ENCODE measurements at places on chromosomes 4 and X.
A peak's percentile ranks its signal among the peaks of the same experiment; 100 is the strongest.

- DNase-seq: no peak
These were observed 108.0 kb downstream of the LRBA start for GRCh38 chr4:150906987-150907633.

DNA sequence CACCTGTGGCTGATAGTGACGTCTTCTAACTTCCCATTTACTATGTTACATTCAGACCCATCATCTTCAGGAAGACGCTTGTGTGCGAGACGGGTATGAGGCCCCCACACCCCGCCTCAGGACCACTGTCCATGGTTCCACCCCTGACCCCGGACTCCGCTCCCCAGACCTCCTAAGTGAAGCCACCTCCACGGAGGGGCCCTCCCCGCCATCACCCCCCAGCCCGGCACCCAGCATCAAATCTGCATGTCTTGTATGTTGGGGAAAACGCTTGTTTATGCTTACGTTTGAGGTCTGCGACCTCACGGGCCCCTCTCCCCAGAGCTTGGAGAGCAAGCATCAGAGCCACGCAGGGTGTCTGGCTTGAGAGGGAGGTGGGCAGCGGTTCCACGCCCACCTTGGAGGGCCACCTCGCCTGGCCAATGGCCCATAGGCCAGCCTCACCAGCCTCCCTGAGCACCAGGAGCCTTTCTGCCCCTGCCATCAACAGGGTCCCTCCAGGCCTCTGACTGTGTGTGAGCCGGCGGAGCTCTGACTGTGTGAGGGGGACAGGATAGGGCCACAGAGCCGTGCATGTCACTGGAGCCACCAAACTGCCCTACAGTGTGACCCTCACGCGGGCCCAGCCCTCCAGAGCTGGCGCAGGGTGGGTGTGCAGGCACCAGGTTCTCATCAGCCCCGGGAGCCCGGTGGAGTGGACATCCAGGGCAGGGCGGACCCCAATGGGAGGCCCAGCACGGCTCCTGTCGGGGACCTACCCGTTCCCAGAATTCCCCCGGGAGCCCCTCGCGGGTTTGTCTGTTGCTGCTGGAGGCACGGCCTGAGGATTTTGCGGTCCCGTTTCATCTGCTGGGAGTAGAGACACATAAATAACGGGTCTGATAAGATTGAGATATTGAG is 88.4 kb upstream of the NKX1-1 start:
- DNase-seq: no peak

DNA sequence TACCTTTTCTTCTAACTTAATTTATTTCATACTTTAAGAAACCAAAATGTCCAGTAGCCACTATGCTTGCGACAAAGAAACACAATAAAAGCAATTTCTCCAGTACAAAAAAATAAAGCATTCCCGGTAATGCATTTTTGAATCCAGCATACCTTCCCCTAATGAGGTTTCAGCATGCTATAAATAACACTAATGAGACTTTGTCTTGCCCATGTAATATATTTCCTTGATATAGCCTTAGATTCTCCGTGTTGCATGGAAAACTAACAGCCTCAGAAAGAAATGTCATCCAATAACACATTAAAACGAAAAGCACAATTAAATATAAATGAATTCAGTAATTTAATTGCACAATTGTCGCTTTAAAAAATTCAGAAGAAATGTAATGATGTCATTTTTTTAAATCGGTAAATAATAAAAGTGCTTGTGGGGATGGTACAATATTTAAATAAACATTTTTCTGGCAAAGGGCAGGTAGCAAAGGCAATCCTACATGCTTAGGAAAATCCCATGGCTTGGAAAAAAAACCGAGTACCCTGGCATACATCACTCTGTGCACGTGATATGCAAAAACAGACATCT is 225.2 kb upstream of the PPARGC1A start:
- no peak for DNase-seq

DNA sequence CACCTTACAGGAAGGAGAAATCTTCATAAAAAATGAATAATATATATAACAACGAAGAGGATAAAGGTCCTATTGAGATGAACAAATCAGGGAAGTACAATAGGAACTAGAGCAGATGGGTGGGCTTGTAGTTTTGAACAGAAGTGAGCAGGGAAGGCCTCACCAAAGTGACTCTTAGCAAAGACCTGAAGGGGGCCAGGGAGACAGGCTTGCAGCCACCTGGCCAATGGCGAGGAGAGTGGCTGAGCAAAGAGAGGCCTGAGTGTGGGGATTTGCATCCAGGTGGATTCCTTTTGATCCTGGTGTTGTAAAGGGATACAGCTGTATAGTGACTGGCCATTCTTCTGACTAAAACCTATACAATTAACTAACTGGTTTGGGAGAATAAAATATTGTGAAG is 354.1 kb downstream of the CAMK2D start:
- no peak for DNase-seq

DNA sequence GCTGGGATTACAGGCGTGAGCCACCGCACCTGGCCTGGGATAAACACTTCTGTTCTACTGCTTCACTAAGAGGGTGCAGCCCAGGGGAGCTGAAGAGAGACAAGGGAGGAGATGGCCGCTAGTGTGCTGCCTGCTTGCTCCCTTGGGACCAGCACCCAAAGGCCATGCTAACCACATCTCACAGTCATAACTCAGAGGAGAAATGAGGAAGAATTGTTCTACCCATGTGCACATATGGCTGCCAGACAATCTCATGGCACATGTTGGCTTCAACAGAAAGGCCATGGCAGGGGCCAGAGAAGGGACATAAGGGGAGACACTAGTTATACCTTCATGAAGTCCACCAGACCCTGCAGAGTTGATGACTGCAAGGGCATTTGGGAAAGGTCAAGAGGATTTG is 22.4 kb downstream of the CLDN22 start:
- no peak for DNase-seq

GRCh38 chr4:7247521-7247920 is 55.2 kb downstream of the SORCS2 start:
- no peak for DNase-seq

DNA sequence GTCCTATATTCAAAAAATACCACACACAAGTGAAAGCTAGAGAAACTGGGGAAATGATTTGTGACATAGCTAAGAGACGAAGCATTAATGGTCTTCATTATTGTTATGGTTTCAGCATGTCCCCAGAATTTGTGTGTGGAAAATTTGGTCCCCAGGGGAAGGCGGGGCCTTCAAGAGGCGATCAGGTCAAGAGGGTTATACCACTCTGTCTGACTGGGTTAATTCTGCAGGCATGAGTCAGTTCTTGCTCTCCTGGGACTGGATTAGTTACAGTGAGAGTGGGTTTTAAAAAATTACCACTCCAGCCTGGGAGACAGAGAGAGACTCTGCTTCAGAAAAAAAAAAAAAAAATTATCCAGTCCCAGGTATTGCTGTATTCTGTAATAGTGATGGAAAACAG is 2.1 kb upstream of the MTNR1A start:
- peak; percentile 71 for DNase-seq

DNA sequence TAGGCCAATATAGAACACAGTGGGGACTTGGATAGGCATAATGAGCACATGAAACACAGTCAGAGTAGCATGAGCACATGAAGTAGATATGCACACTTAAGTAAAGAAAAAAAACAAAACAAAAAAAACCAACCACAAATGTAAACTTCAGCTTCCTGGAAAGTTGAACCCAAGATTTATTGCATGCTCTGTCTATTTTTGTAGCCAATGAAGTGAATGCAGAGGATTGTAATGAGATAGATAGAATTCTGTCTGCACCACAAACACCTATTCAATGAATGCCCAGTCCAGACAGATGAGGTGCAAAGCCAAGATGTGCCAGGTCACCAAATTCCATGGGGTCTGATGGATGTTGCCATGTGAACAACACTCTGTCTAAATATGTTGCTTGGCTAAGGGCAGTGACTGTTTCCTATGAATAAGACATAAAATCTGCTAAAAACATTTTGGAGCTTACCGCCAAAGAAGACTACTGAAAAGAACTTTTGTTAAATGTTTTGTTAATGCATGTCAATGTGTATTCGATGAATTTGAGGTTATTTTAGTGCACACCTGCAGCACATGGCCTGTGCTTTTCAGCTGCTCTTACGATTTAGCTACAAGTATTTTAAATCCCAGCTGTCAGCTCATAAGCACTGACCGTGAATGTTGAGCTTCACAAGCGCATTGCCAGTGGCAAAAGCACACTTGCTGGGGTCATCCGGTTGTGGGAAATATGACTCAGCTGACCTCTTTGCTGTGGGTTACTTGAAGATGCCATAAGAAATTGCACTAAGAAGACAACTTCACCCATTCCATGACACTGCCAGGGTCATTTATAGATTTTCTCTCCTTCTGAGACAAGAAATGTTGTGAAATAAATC is 374.8 kb upstream of the GNPDA2 start:
- DNase-seq: no peak

GRCh38 chrX:20252381-20253231 is 14.1 kb downstream of the RPS6KA3 start:
- DNase-seq: peak; percentile 45

DNA sequence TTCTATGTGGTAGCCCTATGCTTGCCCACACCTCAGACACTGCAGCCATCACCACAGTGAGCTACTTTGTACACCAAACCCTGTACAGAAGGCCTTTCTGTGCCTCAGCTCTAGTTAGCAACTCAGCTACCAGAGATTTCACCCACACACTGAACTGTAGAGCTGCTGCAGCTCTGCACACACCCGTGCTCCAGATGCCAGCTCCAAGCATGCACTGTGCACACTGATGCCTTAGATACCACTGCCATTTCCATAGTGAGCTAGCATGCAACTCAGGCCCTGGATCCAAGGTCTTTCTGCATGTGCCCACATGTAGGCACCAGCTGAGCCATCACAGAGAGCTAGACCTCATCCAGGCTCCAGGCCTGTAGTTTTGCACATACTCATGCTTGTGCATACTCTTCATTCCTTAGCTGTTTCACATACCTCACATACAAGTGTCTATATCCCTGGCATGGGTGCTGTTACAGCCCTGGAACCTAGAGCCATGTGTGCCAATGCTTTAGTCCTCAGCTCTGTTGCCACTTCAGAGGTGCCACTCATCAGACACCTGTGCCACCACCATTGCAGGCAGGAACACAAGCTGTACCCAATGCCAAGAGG is 423.5 kb upstream of the NDST3 start:
- no peak for DNase-seq

DNA sequence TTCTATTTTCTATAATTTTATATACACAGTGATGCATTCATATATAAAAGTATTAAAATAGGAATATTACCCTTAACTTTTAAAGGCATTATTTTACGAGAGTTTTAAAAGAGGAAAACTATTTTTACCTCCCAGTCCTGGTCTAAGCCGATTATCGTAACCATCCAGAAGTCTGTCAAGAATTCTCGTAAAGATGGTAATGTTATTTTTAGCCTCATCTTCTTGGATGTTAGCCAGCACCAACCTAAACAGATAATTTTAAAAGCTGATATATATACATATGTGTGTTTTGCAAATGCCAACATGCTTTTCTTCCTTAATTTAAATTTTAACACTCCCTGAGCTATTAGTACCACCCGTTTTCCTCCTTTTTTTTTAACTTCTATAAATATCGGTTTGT is 4.0 kb downstream of the GABRA2 start:
- DNase-seq: no peak

GRCh38 chr4:110087070-110087708 is 111.2 kb downstream of the ELOVL6 start:
- peak; percentile 30 for DNase-seq
